ENCODE measurements at places on chromosomes 2 and 18.

DNA sequence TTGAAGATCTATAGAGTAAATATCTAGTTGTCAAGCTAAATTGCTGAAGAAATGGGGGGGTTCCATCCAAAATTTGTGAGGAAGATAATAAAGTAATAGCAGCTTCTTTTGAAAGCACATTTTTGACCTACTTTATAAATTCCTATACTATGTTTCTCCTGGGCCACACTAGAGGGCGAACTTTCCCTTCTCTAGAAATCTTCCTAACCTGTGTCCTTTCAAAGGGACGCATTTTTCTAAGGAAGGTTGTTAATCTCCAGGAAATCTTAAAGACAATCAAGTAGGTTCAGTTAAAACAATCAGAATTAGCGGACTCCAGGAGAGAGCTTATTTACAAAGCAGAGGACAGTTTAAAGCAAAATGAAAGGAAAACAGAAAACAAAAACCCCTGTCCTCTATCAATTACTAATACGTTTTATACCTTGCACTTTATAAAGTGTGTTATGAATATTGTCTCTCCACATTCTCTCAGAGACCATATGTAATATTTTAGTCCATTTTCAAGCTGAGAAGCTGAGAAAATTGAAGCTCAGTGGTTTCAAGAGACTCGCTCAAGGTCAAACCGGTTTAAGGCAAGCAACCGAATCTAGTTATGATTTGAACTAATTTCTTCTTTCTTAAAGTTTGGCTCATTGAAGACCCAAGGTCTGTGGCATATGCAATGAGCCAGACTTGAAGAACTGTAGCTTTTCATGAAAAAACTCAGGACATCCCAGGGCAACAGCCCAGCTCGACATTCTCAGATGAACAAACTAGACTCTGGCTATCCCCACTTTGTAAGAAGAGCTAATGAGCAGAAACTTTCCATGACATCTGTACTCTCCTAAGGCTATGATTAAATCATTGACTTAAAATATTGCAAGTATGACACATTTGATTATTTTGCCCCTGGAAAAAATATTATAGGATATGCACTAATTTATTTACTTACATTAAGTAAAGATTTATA lies 273.6 kb downstream of the PAX3 start:
- no peak for DNase-seq

DNA sequence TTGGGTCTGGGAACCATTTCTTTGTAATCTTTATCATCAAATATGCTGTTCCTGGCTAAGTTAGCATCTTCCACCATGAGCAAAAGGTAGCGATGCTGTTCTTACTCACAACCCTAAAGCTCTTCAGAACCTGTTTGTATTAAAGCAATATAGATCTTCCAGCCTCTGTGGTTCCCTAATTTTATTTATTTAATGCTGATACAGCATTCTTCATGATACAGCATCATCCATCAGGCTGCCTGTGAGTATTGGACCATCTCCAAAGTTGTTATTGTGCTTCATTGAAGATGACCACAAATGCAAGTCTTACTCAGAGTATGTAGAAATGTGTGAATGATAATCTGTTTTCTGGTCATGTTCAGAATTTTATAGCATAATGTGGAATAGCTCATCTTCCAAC lies 40.9 kb upstream of the CTLA4 start:
- DNase-seq, result no peak

GRCh38 chr2:20880221-20880771 lies 57.4 kb upstream of the LDAH start:
- no peak for DNase-seq

- DNase-seq, result no peak
Measured at GRCh38 chr2:157447741-157448140, 3.9 kb upstream of the CYTIP start.

All from AG09319 (cell line).